Stimulated activated CD8-positive, alpha-beta memory T cell treated with anti-CD3 and anti-CD28 coated beads, Interleukin-7, amount 100 ng/mL, for 4 hours (primary cell): ENCODE measurements at places on chromosomes 5 and 9.

DNA sequence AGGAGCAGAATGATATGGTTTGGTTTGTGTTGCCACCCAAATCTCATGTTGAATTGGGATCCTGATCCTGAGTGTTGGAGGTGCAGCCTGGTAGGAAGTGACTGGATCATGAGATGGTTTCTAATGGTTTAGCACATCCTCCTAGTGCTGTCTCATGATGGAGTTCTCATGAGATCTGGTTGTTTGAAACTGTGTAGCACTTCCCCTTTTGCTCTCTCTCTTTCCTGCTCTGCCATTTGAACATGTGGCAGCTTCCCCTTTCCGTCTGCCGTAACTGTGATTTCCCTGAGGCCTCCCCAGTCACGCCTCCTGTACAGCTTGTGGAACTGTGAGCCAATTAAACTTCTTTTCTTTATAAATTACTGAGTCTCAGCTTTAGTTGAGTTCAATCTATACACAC lies 756.8 kb upstream of the CDH6 start:
- DNase-seq, result no peak

DNA sequence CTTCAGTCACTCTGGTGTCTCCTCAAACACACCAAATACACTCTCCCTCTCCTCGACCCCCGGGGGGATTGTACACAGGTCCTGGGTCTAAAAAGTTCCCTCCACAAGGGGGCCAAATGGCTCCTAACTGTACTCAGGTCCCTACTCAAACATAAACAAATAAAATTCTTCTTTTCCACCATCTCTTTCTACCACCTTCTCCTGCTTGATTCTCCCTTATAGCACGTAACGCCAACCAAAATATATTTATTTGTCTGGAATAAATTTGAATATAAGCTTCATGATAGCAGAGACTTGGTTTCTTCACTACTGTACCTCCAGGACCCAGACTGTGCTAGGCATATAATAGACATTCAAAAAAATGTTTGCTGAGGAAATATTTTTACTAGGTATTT lies 21.4 kb downstream of the ZNF608 start:
- no peak for DNase-seq

- no peak for DNase-seq
Measured at GRCh38 chr5:132483101-132483500, 7.5 kb downstream of the IRF1 start.

GRCh38 chr5:120615967-120616645 lies 152.0 kb downstream of the PRR16 start:
- DNase-seq, result no peak

DNA sequence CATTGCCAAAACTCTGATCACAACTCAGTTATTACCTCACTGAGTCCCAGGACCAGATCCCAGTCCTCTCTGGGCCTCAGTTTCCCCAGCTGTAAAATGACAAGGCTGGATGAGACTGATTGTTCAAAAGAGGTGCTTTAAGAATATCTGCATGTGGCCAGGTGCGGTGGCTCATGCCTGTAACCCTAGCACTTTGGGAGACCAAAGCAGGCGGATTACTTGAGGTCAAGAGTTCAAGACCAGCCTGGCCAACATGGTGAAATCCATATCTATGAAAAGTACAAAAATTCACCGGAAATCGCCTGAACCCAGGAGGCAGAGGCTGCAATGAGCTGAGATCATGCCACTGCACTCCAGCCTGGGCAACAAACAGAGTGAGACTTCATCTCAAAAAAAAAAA lies 8.3 kb downstream of the ATOX1 start:
- DNase-seq, result no peak

DNA sequence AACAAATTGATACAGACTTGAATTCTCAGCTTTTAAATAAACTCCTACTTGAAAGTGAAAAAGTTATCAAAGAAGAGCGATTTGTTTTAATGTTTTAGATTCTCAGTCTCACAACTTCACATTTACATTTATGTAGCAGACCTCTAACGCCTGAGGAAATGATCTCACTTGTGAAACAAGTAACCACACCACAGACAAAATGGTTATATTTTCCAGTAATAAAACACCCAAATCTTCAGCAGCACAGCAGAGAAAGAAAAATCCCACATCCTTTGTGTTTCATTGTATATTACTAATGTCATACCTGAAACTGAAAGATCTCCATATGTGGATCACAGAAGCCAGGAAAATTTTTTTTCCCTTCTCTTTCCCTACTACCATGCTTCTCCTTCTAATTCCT lies 29.8 kb upstream of the GZMA start:
- DNase-seq, result no peak

DNA sequence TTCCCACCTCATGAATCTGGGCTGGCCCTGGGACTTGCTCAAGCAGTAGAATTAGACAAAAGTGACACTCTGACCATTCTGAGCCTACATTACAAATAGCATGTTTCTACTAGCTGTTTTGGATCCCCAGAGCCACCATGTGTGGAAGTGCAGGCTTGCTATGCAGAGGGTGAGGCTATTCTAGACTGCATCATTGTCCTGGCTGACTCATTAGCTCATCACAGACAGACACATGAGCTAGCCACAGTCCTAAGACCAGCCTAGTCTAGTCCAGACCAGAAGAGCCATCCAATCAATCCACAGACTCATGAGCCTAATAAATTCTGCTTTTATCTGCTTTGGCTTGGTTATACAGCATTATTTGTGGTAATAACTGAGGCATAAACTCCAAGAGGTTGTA lies 351.9 kb downstream of the PRELID2 start:
- no peak for DNase-seq
